ENCODE measurements at places on chromosomes 3 and 15.

GRCh38 chr3:41430886-41431285, 231.6 kb downstream of the CTNNB1 start:
- DNase-seq, result no peak

DNA sequence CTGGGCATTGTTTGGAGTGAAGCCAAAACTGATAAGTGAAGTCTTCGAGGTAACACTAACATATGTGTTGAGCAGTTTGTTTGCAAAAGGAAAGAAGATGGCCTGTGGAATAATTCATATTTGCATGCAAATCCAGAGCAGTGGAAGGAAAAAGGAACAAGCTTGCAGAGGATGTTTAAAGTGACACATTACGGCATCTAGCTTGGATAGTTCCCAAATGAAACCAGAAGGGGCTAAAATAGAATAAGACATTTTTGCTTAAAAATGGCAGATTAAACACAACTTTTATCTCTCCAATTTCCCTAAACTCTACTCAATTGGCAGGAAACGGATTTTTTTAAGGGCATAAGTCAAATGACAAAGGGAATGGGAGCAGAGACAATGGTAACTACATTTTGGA, 25.4 kb upstream of the RYK start:
- DNase-seq, result no peak

DNA sequence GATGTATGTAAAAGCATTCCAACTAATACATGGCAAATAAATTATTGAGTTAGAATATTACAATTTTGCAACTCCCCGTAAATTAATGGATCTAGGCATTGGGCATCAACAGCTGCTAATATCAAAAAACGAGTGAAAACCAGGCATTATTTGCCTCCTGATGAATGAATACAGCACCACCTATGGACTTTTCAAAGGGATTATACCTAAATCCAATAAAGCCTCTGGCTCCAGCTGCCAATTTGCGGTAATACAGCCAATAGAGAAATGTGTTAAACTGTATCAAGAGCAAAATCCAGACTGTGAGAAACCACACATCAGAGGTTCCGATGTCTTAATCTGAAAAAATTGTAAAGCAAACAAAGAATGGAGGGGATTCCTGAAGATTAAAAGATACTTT, 16.3 kb upstream of the A4GNT start:
- no peak for DNase-seq

DNA sequence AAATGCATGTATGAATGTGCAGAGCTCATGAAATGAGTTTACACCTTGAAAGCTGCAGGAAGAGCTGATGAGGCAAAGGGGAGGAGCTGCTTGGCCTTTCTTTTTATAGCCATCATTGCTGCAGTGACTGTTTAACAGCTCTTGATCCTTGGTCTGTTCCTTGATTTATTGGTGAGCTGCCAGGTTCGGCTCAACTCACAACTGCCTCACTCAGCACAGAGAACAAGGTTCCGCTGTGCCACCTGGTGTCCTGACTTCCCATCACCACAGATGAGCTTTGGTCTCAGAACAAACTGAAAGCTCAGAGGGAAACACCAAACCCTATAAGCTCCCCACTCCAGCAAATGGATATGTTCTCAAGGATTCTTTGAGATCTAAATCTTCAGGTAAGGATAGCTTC, 626.1 kb downstream of the MAGI1 start:
- no peak for DNase-seq

DNA sequence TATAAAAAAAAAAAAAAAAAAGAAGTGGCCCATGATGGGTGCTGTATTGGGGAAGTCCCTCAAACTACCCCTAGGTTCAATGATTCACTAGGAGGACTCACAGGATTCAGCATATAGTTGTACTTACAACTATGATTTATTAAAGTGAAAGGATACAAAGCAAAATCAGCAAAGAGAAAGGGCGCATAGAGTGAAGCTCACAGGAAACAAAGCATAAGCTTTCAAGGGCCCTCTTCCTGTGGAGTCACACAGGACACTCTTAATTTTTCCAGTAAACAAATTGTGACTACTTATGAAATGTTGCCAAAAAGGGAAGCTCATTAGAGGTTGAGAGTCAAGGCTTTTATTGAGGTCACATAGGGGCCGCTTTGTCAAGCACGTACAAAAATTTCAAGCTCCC, 153.7 kb upstream of the GAP43 start:
- DNase-seq, result no peak

GRCh38 chr15:70799667-70800450, 36.5 kb upstream of the UACA start:
- DNase-seq, result no peak

DNA sequence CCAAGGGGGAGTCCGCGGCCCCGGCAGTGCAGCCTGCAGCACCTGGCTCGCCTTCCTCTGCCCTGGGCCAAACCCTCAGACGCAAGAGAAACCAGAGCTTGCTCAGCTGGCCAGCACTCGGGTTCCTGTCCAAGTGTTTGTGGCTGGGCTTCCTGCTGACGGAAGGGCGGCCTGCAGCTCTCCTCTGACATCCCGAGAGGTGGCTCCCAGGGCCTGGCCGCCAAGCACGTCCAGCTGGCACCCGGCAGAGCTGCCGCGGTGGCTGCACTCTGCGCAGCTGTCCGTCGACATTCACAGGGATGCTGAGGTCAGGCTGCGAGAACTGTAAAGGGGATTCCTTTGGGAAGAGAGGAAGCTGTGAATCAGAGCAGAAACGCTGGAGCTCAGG, 85.6 kb downstream of the CPN2 start:
- DNase-seq, result no peak

- no peak for DNase-seq
These were observed 58.9 kb downstream of the ARHGEF3 start for GRCh38 chr3:56742887-56743286.

DNA sequence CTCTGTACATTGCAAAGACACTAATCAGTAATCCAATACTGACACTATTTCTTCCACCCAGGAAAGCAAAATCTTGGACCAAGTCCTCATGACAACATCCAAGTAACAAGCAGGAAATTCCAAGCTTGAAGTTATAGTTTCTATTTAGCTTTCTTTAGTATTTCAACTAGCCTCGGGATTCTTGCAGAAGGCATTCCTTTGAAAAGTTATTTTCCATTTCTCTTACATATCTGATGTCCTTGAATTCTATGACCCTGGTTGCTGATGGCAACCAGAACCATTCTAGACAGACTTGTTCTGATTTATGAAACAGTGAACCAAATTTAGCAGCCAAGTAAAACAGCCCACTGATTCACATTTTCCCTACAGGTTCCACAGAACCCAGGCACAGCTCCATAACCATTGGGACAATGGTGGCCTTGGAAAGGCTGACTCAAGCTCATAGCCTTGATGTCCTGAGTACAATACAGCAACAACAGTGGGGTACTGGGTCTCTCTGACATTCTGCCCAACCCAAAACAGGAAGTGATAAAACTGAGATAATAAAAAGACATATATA, 26.5 kb downstream of the P3H2 start:
- no peak for DNase-seq

- no peak for DNase-seq
These were observed 80.0 kb downstream of the FNDC3B start for GRCh38 chr3:172119266-172119969.

DNA sequence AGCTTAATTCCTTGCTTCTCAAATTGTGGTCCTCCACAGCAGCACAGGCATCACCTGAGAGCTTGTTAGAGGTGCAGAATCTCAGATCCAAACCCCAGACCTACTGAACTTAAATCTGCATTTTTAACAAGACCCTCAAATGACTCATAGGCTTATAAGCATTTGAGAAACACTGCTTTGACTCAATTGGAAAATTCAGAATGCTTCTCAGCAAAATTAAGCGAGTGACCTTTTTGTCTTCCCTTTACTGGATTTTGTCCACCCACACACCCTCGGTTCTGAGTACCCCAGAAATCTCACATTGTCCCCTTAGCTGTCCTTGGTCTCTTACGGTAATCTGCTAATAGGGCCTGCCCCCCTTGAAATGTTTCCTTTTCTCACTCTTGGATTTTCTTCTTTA, 17.9 kb downstream of the CD80 start:
- no peak for DNase-seq

DNA sequence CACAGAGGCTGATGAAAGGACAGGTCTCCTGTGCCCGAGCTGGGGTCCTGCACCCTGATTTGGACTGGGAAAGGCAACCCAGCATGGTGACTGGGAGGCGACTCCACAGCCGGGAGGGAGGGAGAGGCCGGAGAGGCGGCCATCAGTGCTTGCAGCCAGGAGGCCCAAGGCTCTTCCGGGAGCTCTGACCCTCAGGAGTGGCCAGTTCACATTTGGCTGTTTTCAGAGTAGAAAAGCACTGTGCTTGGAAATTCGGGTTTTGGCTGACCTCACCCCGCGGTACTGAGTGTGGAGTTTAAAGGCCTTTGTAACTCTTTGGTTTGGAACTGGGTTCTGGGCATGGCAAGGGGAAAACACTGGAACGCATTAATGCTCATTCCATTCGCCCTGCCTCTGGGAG, 31.9 kb downstream of the SMAD6 start:
- DNase-seq, result no peak

GRCh38 chr15:82943176-82943575, 9.3 kb downstream of the HOMER2 start:
- DNase-seq, result no peak

DNA sequence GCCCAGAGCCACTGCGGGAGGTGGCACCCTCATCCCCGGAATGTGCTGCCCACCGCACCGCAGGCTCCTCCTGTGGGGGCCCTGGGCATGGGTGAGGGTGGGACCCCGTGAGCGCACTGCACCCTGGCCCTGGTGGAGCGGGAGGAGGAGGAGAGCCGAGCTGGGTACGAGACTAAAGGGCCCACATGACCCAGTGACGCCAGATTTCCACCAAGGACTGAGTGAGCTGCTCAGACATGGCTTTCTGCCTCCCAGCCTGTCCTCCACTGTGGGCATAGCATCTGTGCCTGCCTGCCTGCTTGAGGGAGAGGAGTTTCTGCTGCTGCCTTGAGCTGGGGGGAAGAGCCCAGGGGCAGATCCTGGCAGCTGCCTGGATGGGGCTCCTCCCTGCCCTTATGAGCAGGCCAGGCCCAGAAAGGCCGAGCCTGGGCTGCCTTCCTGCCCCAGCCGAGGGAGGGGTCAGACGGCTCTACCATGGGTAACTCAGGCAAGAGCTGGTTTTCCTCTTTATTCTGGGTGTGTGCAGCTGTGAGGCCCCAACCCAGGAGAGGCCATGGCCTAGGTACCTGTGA, 88.4 kb downstream of the VGLL4 start:
- DNase-seq, result no peak
